RKO (cell line): ENCODE measurements at places on chromosomes 6 and 20.

DNA sequence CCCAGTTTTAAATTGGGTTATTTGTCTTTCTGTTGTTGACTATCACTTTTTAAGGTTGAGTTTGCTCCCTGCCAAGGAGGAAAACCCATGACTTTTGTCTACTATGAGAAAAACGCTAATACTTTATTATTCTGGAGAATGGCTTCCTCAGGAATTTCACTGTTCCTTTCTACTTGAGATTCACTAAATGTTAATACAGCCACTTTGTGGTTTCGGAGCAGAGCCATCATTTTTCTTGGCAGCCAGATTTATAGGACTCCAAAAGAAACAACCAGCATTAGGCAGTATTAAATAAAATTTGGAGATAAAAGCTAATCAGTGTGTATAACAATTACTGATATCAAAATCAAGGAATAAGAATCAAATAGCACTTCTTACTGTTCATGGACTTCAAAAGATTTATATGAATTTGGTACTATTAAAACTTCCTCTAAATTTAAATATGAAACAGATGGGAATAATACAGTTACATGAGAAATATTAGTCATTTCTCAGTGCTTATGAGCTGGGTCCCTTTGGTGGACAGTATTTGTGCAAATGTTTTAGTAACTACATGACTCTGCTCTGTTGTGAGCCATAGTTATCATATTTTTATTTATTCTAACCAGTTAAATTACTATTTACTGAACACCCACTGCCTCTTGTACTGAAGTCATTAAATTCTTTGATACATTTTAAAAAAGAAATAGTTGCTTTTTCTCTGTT, 64.1 kb upstream of the FBXO30 start:
- DNase-seq: no peak

- no peak for DNase-seq
Measured at GRCh38 chr20:3543901-3544507, 73.2 kb downstream of the ATRN start.

- DNase-seq: no peak
Measured at GRCh38 chr20:3730803-3731672, 1.4 kb upstream of the HSPA12B start.

GRCh38 chr6:136137008-136137692, 113.0 kb downstream of the MTFR2 start:
- no peak for DNase-seq

DNA sequence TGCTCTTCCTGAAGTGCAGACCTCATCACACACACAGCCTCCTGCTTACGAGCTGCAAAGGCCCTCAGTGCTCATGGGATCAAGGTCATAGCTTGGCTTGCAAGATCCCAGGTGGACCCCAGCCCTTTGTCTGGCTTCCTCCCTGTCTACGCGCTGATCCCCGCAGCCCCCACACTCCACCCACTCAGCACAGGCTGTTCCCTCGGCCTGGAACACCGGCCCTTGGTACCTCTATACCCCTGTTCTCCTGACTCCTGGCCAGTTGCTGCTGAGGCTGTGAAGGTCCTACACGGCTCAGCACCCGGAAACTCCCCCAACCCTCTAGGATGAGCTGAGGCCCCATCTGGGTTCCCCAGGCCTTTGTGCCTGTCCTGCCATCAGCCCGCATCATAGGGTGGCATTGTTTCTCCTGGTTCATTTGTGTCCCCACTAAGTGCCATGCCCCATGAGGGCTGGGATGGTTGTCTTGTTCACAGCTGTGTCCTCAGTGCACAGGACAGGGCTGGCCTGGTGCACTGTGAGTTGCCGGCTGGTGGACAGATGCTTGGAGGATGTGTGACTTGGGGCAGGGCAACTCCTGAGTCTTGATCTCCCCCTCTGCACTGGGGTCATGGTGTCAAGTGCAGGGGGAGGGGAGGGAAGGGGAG, 57.0 kb downstream of the ADNP start:
- DNase-seq: no peak
